ENCODE measurements at places on chromosomes 7 and 10.
A peak's percentile ranks its signal among the peaks of the same experiment; 100 is the strongest.

- no peak for DNase-seq
Measured at GRCh38 chr10:48744587-48744986, 59.9 kb downstream of the WDFY4 start.

- peak; percentile 67 for DNase-seq
Measured at GRCh38 chr10:32332299-32332750, 14.6 kb downstream of the EPC1 start.

DNA sequence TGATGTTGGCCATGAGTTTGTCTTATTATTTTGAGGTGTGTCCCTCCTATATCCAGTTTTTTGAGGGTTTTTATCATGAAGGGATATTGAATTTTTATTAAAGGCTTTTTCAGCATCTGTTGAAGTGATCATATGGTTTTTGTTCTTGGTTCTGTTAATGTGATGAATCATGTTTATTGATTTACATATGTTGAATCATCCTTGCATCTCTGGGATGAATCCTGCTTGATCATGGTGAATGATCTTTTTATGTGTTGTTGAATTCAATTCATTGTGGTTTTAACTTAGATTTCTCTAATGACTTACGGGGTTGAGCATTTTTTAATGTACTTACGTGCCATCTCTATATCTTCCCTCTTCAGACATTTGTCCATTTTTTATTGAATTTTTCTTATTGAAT is 22.9 kb downstream of the DLD start:
- DNase-seq: no peak

GRCh38 chr7:154884348-154884920 is 118.5 kb downstream of the PAXIP1 start:
- DNase-seq: no peak

- no peak for DNase-seq
Measured at GRCh38 chr10:34821587-34822585, 6.8 kb upstream of the PARD3 start.

DNA sequence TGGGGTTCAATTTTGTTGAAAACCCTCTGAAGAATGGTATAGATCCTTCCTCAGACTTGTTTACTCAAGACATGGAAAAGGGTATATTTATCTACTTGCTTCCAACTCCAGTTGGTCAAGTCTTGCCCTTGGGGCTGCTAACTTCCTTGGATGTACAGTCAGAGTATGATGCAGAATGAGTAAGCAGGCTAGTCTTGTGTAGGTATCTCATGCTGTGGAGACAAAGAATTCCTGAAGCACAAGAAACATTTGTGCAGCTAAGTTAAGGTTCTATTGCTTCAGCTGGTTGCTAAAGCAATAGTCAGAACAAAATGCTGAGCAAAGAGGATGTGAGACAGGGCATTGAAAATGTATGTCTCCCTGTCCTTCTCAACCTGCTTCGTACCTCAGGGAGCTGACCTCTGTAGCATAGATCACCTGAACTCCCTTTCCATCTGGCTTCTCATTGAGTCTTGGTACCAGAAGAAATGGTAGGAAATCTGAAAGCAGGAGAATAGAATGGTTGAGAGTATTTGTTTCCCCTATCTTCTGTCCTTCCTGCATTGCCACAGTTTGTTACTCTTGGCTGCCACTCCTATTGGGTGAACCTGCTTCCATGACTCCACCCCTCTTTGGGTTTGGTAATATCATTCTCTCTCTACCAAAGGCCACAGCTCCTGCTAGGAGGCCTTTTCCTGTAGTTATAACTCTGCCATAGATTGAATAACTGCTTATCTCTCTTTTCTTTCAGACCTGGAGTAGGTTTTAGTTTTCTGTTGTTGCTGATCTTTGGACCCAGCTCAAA is 346.0 kb downstream of the PHF14 start:
- no peak for DNase-seq

DNA sequence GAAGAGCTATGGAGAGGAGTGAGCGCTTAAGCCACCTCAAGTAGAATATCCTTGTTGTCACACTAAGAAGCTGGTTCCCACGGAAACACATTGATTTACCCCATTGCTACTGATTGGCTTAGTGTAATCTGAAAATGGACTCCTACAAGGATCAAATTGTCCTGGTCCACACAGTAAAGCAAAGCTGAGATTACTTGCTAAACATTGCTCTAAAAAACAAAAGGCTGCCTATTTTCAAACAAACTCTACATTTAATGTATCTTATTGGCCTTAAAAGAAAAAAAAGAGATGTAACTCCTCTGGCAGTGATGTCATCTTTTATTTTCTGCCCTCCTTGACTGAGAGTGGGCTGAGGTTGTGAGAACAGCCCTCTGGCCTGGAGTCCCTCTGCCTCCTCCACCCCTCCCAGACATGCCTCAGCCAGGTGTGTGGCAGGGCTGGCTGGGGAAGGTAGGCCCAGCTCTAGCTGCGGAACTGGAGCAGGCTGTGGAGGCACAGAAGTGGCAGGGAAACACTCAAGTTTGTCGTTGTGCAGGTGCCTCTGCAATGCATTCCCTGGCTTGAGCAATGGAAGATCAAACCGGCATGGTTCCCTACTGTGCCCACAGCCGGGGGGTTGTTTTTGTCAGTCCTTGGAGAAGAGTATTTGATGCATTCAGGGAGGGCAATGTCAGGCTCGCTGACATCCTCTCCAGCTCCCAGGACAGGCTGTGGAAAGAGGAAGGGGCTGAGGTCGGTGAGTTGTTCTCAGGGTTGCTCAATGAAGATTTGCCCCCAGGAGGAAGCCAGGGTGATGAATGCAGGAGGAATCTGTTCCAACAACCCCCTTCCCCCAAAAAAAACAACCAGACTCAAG is 9.1 kb downstream of the KLF6 start:
- no peak for DNase-seq

DNA sequence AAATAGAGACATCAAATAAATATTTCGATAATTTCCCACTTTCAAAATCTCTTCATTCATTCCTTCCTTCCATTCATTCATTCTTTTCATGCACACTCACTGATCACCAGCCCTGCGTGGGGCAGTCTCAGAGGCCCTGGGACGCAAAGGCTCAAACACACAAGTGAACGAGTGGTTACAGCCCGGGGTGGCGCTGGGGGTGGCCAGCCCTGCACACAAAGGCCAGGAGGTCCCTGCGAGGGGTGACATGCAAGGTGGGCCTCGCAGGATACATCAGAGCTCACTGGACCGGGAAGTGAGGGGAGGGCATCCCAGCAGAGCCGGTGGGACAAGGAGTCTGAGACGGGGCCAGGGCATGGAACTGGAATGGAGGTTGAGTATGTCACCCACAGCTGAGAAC is 29.9 kb upstream of the TTYH3 start:
- DNase-seq: no peak

GRCh38 chr10:131016556-131016955 is 295.0 kb downstream of the TCERG1L start:
- DNase-seq: no peak

- DNase-seq: no peak
Measured at GRCh38 chr10:110868981-110869380, 2.7 kb upstream of the PDCD4 start.

DNA sequence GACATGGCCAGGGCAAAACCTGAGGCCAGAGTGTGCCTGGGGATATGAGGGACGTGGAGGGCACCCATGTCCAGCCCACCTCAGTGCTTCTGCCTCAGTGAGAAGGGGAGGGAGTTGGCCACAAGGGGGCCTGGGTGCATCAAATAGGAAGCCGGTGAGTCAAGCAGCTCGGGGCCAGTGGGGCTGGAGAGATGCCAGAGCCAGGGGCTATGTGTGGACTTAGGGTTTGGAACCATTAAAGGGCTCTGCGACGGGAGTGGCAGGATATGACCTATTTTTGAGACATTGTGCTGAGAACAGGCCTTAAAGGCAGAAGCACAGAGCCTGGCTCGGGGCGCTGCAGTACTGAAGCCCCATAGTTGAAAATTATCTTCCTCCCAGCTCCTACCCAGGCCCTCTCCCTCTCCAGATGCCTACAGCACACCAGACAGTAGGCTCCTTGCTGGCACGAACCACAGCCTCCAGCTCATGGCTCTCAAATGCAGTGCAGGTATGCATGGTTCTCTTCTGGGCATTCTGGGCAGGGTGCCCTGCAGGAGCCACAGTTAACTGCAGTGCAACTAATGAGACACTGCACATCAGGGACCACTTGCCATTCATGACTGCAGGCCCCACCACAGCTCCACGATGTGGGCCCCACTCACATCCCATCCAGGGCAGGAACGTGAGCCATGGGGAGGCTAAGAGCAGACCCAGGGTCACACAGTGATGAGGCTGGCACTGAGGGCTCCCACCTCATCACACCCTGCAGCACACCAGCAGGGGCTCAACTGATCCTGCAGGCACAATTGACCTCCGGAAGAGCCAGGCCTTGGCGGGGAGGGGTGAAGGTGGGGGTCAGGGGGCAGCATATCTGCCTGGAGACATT is 7.2 kb upstream of the PGAM2 start:
- DNase-seq: peak; percentile 54

GRCh38 chr10:132385389-132385667 is 11.7 kb upstream of the PWWP2B start:
- no peak for DNase-seq

GRCh38 chr7:87212498-87212897 is 7.0 kb downstream of the TMEM243 start:
- no peak for DNase-seq

DNA sequence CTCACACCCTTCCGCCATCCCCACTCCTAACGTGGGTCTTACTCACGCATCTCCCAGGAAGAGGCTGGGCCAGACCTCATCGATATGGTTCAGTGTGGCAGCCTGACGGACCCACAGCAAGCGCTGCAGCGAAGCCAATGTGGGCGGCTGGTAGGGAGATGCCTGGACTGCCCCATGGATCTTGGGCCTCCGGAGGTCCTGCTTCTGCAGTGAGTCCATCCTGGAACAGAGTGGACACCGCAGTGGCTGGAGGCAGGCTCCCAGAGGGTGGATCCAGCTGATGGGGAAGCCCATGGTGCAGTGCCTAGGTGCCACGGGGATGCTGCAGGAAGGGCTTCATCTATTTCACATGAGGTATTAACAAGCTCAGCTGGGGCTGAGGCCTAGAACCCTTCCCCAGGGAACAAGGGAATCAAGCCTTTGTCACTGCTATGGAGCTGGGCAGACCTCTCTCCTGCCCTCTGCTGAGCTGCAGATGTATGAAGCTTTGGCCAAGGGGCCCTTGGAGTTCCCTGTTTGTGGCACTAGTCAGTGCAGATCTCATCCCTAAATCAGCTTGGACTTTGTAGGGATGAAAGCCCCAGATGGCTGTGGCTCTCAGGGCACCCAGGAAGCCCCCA is 13.7 kb upstream of the SAMD8 start:
- DNase-seq: no peak

GRCh38 chr7:76234931-76235441 is 33.3 kb downstream of the SRRM3 start:
- DNase-seq: peak; percentile 90

- no peak for DNase-seq
Measured at GRCh38 chr7:16918288-16918895, 36.6 kb upstream of the AGR3 start.

GRCh38 chr10:5964736-5965135 is 12.6 kb downstream of the IL15RA start:
- no peak for DNase-seq

GRCh38 chr10:14751014-14751896 is 23.4 kb downstream of the FAM107B start:
- no peak for DNase-seq

GRCh38 chr7:94439893-94440381 is 45.2 kb downstream of the COL1A2 start:
- DNase-seq: no peak

DNA sequence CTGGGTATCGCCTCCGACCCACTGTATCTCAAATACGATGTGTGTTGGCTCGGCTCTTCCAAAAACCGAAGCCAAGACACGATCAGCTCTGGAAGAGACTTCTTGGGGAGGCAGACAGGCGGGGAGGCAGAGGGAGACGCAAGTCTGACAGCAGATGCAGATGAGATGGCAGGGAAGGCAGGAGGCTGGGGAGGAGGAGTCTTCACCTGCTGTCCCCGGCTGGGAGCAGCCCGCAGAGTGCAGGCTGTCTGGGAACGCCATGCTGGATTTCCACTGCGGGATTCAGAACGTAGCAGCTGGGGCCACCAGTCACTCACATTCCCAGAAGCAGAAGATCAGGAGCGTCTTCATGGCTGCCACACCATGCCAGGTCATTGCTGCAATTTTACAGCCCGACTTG is 29.4 kb downstream of the CTBP2 start:
- no peak for DNase-seq

- no peak for DNase-seq
Measured at GRCh38 chr7:32479574-32480200, 10.5 kb downstream of the LSM5 start.

GRCh38 chr7:28018020-28018419 is 162.6 kb downstream of the JAZF1 start:
- DNase-seq: no peak

DNA sequence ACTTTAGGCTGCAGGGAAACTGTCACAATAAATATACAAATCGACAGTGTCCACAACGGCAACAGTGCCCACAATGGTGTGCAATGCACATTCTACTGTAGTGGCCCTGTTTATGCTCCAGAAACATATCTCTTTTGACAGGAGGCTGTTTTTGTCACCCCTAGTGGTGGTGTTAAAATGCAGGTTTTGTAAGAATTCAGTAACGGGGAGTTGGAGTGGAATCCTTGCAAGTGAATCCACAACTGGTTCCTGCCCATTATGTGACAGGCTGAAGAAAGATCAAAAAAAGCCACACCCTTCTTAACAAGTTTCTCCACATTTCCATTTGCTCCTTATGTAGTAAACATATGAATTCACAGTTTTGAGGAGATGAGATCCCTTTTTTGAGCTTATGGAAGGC is 58.5 kb downstream of the BEND7 start:
- no peak for DNase-seq

DNA sequence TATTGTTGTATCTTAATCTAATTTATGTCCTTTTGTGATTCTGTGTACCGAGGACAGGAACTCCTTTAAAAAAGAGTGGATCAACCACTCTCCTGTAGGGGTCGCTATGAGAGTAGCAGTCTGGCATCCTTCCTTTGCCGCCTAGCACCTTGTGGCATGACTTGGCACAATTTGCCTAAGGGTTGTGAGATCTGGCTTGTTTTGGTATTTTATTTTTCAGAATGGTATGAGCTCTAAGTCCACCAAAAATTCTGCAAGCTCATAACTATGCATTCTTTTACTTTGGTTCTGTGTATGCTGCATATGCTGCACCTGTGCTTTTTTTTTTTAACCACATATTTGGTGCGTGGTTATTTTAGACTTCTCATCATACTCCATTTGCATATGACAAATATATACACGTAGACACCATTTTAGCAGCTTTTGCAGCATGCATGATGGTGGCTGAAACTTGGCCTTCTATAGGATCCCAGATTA is 112.8 kb downstream of the CDK14 start:
- peak; percentile 1 for DNase-seq

DNA sequence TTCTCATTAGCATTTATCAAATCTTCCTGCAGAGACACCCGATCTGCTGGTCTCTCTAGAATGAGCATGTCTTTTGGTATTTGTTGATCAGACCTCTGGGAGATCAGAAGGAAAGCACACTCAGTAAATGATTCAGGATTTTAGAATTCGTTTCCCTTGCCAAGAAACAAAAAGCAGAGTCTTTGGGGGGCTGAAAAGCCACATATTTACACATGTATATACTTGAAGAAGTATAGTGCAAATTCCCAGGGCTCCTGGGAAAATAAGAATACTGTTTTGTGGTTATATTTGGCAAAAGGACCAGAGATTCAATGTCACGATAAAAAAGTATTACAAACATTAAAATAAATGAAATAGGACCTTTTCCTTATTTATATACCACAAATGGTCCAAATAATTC is 100.2 kb downstream of the AGMO start:
- DNase-seq: no peak

GRCh38 chr10:69855346-69856111 is 53.8 kb downstream of the COL13A1 start:
- no peak for DNase-seq

- DNase-seq: no peak
Measured at GRCh38 chr7:88597941-88598425, 161.5 kb upstream of the ZNF804B start.
